ENCODE measurements at places on chromosomes 1 and 21.

GRCh38 chr1:57206038-57206437 lies 217.8 kb downstream of the DAB1 start:
- no peak for DNase-seq

DNA sequence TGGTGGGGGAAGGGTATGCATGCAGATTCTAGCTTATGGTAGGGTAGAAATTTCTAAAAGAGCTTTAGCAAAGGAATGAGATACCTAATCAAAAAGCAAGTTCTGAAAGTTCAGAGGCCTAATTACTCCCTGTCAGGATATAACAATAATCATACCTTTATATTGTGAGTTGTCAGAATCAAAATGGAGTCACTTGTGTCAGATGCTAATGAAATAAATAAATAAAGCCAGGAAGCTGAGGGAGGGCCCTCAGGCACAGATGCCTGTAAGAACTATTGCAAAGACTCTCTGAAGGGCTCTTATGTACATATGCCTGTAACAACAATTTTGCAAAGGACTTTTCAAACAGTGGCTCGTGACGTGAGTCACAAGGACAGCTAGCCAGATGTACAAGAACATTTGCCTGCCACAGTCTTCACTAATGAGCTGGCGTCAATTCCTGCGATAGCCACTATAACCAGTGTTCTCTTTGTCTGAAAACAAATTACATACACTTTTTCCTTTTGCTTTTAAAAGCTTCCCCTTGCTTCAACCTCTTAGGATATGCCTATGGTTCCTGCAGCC lies 27.4 kb upstream of the DNASE2B start:
- DNase-seq, result peak; percentile 63

DNA sequence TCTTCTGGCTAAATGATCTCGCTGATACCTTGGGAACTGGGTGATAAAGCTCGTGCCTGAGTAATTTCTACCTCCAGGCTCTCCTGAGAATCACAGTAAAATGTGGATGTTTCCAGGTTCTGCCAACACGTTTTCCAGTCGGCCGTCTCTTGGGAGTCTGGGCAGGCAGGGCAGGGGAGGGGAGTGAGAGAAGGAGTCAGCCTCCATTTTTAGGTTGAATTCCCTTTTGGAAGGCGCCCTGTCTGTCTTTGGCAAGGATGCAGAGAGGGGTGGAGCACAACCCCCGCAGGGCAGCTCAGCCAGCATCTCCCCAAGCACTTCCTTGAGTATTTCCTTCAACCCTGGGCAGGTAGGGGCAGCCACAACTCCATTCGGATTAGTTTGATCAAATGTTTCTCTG lies 15.5 kb upstream of the ACTRT2 start:
- DNase-seq, result no peak

DNA sequence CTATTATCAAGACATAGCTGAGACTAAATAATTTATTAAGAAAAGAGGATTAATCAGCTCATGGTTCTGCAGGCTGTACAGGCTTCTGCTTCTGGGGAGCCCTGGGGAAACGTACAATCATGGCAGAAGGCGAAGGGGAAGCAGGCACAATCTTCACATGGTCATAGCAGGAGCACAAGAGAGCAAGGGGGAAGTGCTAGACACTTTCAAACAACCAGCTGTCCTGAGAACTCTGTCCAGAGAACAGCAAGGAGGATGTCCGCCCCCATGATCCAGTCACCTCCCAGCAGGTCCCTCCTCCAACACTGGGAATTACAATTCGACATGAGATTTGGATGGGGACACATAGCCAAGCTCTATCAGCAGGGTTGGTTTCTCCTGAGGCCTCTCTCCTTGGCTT lies 10.3 kb upstream of the SLC45A1 start:
- no peak for DNase-seq

GRCh38 chr1:36580524-36580923 lies 97.8 kb upstream of the CSF3R start:
- DNase-seq, result no peak

DNA sequence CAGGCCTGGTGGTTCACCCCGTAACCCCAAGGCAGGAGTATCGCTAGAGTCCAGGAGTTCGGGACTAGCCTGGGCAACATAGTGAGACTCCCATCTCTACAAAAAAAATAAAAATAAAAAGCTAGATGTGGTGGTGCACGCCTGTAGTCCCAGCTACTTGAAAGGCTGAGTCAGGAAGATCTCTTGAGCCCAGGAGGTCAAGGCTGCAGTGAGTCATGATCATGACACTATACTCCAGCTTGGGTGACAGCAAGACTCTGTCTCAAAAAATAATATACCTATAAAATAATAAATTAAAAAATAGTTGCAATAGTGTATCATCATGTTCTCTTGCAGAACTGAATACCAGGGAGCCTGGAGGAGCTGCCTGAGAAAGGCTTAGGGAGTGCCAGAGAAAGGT lies 19.9 kb upstream of the TMEM39B start:
- DNase-seq, result no peak

DNA sequence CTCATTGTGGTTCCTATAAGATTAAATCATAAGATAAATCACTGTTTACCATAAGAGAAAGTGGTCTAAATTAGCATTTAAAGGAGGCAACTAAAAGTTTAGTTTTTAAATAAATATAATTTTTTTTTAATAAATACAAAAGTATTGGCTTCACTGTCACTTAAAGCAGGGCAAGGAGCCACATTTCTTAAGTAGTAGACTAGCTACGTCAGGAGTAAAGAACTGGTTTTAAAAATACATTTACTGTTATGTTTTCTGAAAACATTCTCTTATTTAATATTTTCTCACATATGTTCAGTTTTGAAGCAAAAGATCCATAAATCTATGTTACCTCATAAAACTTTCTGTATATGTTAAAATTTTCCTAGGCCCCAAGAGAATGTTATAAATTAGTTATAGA lies 2.2 kb downstream of the ANGPTL1 start:
- DNase-seq, result peak; percentile 29

DNA sequence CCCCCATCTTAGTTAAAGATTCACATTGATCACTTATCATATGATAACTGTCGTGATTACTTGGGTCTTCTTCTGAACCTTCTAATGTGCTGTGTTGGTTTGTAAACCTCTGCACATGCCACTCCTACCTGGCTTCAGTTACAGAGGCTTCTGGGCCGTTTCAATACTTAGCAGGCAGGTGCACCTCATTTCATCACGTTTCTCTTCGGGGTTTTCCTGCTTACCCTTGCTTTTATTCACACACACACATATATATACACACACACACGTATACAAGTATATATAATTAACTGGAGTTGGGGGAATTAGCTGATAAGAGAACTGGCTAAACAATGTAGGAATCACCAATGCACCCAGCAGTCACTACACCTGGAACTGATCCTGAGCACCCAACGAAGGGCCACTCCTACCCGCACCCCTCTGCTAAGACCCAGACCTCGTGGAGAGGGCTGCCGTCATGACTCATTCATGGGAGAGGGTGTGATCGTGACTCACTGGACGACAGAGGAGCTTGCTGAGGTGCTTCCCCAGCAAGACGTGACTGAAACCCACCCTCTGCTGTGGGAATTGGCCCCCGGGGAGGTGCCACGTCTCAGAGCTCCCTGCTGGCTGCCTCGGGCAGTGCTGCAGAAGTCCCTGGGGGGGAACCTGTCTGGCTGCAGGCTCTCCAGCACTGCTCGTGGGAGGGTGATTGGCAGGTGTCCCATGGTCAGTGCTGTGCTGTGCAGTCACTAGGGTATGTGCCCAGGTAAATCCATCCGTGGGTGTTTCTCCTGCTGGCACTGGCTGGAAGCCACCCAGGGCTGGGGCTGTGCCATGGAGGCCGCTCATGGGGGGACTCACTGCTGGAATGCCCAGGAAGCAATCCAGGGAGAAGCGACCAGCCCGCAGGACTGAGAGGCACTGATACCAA lies 166.6 kb downstream of the DYRK1A start:
- DNase-seq, result no peak

DNA sequence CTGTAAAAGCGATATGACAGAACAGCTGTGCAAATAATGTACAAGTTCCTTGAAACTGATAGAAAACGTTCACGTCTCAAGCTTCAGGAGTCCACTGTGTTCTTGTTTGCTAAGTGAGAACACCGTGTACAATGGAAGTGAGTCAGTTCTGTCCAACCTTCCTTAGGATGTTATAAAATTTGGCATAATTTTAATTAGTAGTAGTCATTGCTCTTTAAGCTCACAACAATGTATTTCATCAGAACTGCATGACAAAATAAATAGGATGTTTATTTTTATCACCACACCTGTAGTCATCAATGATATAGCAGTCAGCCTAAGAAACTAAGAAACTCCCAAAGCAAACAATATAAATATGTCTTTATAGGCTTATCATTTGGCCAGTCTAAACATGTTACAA lies 53.0 kb downstream of the RGS2 start:
- no peak for DNase-seq

GRCh38 chr1:213683529-213683928 lies 304.2 kb upstream of the PROX1 start:
- no peak for DNase-seq

GRCh38 chr21:36063375-36064084 lies 3.2 kb upstream of the SETD4 start:
- no peak for DNase-seq

Measured in cardiac muscle cell (in vitro differentiated cells and primary cell).